ENCODE measurements at places on chromosomes 12 and 14.

DNA sequence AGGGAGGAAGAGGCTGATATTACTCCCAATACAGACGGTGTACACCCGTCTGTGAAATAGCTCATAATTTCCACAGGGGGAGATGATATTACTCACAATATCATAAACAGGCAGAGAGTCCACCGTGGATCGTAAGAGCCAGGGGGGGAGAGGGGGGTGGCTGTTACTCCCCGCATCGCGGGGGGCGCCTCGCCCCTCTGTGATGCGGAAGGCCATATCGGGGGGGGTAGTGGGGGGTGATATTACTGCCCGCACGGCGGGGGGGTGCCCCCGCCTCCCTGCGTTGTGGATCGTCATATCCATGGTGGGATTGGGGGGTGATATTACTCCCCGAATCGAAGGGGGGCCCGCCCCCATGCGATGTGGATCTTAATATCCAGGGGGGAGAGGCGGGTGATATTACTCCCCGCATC lies 91.9 kb downstream of the FRMD6 start:
- DNase-seq = no peak

GRCh38 chr14:44791730-44792129 lies 170.0 kb downstream of the KLHL28 start:
- DNase-seq = no peak

DNA sequence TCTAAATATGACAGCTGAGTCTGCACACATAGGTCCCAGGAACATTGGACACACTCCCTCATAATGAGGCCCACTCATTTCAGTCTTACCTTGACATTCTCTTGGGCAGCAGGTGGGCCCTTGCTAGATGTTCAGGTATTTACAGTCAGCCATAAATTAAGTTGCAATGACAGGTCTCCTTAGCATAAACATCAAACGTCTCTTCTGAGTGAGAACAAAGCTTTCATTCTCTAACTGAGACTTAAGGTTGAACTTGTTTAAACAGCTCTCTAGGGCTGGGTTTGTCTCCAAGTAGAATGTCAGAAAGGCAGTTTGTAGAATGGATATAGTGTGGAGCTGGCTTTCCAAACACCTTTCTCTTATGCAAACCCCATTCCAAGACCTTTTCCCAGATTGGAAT lies 10.3 kb downstream of the ACVR1B start:
- no peak for DNase-seq

DNA sequence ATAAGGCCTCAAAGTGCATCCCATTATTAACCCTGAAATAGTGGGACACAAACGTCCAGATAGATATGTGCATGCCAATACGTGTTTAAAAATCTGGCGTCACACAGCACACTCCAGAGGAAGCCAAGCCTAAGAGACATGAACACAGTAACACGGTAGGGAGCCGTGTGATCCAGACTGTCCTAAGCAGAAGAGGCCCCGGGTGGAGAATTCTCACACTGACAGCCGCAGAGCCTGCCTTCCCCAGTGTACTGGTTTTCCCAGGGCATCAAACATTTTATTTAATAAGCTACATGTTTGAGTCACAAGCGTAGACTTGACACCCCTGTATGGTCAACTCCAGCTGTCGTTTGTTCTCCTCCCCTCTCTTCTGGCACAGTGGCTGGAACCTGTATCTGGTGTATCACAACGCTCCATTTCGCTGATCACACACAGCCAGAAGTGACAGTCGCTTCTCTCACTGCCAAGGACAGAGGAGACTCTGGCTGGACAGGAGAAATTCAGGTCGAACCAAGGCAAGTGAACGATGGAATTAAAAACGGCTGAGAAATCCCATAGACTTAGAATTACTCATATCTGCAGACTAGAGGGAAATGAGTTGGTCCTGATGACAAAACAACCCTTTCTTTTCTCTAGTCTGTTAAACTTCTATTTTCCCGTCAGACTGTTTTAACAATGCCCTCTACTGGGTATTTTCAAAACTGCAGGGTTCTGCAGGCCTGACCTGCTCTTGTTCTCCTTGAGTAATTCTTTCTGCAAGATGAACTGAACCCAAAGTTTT lies 359.9 kb downstream of the RGS6 start:
- peak; percentile 31 for DNase-seq

DNA sequence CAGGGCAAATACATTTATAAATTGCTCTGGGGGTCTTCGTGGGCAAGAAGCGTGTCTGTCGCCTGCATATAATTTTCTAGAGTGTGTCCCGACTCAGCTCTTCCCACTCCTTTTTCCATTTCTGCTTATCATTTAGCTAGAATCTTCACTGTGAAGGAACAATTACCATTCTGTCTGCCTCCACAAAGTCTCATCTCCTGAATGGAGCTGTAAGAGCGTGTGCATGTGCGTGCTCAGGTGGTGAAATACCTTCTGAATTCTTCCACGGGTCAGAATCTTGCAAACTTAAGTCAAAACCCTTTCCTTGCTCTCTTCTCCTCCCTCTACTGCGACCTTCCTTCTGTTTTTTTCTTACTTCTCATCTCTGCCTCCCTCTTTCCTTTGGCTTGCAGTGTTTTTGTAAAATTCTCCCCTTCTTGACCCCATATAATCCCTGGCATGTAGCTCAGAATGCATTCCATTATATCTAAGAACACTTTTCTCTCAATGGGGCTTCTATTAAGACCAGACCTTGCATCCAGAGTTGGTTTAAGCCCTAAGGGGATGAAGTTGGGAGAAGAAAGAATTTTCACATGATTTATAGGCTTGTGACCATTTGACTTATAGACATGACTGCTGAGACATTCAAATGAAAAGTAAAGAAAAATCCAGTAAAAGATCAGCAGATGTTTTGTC lies 25.0 kb upstream of the GSG1 start:
- no peak for DNase-seq

DNA sequence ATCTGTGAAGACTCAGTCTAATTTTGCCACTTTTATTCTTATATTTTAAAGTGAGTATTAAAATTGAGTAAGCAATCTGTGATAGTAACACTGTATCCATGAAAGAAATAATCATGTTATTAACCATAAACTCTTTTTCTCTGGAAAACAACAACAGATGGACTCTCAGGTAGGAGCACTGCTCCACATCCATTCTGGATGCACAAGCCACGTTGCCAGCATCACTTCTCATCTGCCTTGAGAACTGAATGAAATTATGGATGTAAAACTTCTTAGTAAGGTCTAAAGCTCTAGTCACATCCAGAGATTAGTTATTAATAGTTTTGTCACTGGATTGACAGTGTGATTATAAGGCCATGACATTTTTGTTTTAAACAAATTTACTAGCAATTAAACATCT lies 489.1 kb upstream of the SYT1 start:
- no peak for DNase-seq

DNA sequence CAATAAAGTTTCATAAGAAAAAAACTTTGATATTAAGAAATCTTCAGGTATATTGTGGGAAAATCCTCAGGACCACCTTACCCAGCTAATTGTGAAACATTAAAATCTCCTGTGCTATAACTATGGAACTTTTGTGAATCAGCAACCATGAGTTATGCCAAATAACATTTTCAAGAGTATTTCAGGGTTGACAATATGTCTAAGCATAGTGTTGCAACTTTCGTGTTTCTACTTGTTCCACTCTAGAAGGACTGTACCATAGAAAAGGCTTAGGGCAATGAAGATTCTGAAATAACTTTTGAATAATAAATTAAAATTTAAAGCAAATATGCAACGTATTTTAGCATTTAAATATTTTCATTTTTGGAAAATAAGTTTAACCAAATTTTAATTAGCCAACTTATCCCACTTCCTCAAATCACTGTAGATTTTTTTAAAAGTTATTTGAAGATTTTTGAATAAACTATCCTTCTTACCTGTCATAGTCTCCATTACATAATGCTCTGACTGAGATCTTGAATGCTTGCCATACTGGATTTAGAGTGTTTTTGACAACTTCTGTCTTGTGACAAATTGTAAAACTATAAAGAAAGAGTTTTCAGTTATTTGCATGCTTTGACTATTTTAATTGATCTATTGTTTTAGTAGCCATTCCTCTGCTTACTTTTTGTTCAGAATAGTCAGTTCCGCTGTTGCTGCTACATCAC lies 143.6 kb downstream of the CPNE8 start:
- no peak for DNase-seq

- DNase-seq = no peak
Observed at GRCh38 chr14:64194404-64194803, 99.8 kb downstream of the ESR2 start.

DNA sequence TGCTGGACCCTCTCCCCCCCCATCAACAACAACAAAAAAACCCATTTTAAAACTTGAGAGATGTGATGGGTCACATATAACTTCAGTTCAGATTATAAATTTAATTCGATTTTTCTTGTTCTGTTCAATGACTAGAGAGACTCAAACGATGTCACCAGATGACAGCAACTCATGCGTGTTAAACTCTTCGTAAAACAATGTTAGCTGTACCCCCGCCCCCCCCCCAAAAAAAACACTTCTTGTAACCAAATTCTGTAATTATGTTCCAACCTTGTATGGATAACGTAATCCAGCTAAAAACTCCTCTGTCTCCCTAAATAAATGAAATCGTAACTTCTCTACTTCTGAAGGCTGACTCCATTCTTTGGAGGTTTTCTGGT lies 614 bp upstream of the NACA start:
- no peak for DNase-seq
